ENCODE measurements at places on chromosomes 11 and 22.

GRCh38 chr11:107018219-107018901 is at the start of gene GUCY1A2:
TSS of gene GUCY1A2 (minus strand) at chr11:107018476. CDS start at chr11:107018055, 421 bp downstream.
- DNase-seq: no peak

DNA sequence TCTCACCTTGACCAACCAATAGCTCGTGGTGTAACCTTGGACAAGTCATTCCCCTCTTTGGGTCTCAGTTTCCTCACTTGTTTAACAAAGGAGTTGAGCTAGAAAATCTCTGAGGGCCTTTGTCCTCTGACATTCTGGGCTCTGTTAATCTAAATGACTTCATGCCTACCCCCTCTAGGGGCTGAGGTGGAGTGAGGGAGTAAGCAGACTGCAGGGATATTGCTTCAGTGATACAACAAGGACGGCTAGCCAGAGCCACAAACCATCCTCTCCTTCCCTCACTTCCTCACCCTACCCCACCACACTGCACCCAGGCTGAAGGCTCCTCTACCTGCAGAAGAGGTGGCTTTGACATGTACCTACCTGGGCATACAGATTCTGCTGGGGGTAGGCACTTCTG is 34.8 kb downstream of the RELT start:
- DNase-seq: no peak

- DNase-seq: peak; percentile 76
Observed at GRCh38 chr11:36306888-36307287, 10.8 kb downstream of the PRR5L start.

GRCh38 chr11:108587109-108587508 is 6.5 kb downstream of the EXPH5 start:
- no peak for DNase-seq

- no peak for DNase-seq
Observed at GRCh38 chr11:68200639-68201038, 12.5 kb downstream of the KMT5B start.

DNA sequence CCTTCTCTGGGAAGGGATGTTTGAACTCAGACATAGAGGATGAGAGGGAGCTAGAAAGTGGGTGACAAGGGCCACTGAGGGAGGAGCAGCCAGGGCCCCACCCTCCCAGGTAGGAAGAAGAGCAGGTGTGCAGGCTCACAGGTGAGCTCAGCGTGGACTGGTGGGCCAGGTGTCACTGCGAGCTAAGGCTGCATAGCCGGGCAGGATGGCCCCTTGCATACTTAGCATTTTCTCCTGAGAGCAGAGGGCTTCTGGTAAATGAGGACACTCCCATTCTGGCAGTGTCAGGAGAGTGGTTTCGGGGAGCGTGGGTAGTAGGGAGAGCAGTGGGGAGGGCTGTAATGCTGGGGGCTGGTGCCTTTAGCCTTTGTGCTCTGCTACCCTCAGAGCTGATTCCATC is 843.4 kb downstream of the TBC1D22A start:
- no peak for DNase-seq

GRCh38 chr11:2883979-2884815 is 1.4 kb downstream of the CDKN1C start:
- DNase-seq: no peak

DNA sequence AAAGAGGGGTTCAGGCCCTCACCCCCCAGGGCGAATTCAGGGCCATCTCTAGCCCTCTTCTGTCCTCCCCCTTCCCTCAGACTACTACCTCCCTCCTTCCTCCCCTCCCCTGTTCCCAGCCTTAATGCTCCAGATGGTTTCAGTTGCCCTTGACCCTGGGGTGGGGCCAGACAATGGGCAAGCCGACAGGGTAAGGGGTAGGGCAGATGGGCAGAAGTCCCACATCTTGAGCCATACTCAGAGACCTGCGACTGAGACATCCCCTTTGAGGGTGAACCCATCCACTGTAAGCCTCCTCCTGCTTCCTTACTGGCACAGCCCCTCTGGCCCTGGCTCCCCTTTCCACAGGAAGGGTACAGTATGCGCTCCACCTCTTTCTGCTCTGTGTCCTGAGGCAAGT is 1.9 kb downstream of the RHBDD3 start:
- DNase-seq: no peak

DNA sequence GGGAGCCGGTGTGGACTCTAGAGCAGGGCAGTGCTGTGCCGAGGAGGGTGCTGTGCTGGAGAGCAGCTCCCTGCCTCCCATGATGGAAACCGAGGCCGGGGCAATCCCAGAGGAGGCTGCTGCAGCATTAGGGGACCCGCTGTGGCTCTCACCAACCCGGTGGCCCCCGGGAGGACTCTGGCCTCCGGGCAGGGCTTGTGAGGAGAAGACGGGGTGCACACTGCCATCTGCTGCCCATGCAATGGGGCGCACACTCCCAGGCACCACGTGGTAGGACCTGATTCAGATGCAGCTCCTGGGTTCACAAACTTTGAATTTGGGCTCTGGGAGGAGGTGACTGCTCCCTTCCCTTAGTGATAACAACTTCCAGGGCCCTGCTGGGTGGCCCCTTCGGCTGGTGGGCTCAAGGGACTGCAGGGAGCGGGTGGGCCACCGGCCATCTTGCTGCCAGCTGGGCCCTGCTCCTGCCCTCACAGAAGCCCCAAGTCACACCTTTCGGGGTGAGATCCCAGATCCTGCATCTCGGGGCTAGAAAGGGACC is 93.8 kb upstream of the FGF3 start:
- no peak for DNase-seq

DNA sequence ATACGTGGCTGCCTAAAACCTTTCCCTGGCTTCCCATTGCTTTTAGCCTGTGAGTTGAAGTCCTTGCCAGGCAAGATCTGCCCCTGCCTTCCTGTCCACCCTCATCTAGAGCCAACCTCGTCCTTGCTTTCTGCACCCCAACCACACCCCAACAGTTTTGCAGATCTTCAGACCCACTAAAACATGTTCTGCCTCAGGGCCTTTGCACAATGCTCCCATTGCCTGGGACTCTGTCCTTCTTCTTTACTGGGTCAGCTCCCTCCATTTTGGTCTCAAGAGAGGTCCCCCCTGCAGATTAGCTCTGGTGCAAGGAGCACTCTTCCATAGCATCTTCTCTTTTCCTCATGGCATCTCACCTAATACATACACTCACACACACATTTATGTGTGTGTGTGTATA is 8.4 kb upstream of the ANAPC15 start:
- DNase-seq: no peak

DNA sequence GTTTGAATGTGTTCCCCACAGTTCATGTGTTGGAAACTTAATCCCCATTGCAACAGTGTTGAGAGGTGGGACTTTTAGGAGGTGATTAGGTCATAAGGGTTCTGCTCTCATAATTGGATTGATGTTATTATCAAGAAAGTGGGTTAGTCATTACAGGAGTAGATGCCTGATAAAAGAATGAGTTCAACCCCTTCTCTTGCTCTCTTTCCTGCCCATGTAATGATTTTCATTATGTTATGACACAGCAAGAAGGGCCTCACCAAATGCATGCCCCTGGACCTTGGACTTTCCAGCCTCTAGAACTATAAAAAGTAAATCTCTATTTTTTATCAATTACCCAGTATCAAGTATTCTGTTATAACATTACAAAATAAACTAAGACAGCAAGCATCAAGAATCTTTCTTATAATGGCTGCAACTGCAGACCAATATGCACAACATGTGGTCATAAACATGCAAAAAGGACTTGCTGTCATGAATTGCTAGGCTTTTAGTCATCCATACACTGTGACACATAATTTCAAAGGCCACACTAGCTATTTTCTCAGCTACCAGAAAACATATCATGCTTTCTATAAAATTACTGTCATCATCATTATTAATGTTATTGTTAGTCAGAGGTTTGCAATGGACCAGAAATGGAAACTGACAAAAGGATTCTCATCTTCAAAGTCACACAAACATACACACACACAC is 99.9 kb upstream of the GUCY1A2 start:
- DNase-seq: no peak

DNA sequence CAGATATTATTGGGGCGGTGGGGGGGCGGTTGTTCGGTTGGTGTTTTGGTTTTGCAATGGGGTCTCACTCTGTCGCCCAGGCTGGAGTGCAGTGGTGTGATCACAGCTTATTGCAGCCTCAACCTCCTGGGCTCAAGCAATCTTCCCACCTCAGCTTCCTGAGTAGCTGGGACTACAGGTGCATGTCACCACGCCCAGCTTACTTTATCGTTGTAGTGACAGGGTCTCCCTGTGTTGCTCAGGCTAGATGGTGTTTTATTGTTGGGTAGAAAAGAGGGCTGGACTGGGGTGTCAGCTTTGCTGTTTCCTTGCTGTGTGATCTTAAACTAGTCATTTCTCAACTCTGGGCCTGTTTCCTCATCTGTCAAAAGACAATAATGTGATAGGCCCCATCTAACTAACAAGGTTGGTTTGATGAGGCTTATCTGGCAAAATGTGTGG is 17.5 kb upstream of the MYH9 start:
- DNase-seq: no peak

DNA sequence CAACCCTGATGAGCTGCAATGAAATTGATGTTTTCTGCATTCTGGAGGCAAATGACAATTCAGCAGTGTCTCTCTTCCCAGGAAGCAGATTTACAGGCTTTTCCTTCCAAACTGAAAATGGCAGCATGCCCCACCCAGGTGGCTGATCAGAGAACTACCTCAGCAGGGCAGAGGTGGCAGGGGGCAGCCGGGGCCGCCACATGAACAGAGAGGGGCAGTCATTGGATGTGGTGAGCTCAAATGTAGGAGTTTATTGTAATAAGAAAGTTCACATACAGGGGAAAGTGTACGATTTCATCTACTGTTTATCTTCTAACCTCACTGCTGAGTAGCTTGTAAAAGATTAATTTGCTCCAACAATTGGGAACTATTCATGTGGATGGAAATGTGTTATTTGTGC is 15.7 kb upstream of the PARVA start:
- DNase-seq: no peak

- DNase-seq: no peak
Observed at GRCh38 chr11:128891913-128892398, 800 bp downstream of the KCNJ5 start.

GRCh38 chr11:117192401-117192875 is 6.7 kb upstream of the TAGLN start:
- no peak for DNase-seq

- DNase-seq: no peak
Observed at GRCh38 chr11:44005956-44006355, 41.8 kb upstream of the ACCSL start.

DNA sequence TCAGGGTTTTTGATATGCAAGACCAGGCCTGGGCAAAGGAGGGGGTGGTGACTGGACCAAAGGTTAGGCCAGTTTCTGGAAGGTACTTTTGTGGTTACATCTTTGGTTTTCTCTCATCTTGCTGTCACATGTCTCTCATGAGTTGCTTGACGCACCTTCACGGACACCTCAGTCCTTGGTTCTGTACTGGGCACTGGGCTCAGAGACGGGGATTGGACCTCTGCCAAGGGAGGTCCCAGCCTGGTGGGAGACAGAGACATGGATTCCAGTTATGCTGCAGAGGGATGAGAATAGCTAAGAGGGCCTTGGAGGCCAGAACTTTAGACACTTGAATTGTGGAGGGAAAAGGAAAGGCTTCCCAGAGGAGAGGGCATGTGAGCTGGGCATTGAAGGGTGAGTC is 1.7 kb downstream of the USP35 start:
- no peak for DNase-seq

DNA sequence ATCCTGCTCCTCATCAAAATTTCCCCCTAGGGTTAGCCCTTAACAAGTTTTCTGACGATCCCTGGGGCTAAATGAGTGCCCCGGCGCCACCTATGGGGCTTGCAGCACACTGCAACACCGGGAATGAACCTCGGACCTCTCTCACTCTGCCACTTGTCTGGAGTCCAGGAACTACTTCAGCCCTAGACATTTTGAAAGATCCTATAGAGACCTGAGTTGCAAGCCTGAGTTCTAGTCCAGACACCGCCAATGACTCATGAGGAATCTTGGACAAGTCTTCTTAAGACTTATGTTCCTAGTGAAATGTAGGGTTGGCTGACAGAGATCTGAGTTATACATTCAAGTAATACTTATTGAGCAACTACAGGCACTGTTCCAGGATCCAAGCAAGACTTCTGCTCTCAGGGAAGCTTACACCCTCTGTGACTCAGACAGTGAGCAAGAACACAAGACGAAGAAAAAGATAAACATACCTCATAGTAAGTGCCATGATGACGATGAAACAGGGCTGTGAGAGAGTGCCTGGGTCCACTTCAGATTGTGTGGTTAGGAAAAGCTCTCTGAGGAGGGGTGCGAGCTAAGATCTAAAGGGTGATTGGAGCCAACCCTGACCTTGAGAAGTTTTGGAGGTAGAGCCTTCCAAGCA is 10.2 kb upstream of the STK33 start:
- peak; percentile 80 for DNase-seq

DNA sequence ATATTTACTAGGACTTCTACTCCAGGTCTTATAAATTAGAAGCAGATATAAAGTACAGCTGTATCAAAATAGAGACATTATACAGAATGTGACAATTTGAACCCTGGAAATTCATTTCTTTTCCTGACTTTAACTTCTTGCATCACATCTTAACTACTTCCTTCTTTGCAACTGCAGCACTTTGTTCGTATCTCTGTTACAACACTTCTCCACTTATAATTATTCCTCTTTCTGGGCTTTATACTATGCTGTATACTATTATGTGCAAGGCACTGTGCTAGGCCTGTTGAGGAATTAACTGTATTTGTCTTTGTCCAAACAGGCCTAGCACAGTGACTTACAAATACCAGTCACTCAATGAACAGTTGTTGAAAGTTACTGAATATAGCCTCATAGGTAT is 1.8 kb upstream of the SLC36A4 start:
- DNase-seq: peak; percentile 65

DNA sequence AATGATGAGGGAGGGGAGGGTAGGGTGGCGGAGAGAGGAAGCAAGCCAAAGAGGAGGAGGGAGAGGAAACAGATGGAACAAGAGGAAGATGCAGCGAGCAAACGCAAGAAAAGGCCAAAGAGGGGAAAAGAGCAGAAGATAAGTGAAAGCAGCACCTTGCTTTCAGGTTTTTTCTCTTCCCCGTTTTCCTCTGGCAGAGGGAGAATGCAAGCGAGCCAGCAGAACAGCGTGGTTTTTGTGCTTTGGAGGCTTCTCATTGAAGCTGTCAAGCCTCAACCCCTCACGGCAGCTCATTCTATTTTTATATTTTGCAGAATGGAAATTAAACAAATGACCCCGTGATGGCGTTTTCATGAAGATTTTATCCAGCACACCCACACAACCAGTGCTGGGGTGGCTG is 67.1 kb upstream of the GRAMD1B start:
- DNase-seq: no peak

GRCh38 chr11:26150031-26150430 is 181.9 kb upstream of the ANO3 start:
- DNase-seq: no peak

- no peak for DNase-seq
Observed at GRCh38 chr22:38007330-38007902, 23.1 kb upstream of the SOX10 start.

GRCh38 chr11:96448225-96448624 is 58.4 kb downstream of the JRKL start:
- no peak for DNase-seq
